Fibroblast of skin of left biceps (primary cell): ENCODE measurements at places on chromosomes 4 and X.

- no peak for DNase-seq
These were observed 2.2 kb downstream of the TREX2 start for GRCh38 chrX:153443476-153444332.

DNA sequence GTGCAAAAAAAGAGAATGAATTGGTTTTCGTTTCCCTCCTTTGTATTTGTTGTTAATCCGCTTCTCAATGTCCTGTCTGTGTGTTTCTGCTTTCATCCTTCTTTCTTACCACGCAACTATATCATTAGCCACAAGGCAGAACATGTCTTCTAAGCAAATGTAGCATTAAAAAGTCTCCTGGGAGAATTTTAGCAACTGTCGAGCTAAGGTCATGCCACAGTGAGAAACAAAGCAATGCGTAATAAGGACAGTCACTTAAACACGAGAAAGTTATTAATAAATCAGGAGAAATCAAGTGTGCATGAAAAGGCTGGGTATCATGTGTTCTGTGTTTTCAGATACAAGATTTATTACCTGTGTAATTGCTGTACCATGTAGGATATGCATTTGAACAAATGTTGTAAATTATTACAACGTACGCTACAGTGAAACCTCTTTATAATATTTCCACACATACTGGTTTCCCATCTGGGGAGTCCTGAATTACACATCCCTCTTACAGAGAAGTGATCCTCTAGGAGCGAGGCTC lies 890.8 kb downstream of the TRIML1 start:
- no peak for DNase-seq

DNA sequence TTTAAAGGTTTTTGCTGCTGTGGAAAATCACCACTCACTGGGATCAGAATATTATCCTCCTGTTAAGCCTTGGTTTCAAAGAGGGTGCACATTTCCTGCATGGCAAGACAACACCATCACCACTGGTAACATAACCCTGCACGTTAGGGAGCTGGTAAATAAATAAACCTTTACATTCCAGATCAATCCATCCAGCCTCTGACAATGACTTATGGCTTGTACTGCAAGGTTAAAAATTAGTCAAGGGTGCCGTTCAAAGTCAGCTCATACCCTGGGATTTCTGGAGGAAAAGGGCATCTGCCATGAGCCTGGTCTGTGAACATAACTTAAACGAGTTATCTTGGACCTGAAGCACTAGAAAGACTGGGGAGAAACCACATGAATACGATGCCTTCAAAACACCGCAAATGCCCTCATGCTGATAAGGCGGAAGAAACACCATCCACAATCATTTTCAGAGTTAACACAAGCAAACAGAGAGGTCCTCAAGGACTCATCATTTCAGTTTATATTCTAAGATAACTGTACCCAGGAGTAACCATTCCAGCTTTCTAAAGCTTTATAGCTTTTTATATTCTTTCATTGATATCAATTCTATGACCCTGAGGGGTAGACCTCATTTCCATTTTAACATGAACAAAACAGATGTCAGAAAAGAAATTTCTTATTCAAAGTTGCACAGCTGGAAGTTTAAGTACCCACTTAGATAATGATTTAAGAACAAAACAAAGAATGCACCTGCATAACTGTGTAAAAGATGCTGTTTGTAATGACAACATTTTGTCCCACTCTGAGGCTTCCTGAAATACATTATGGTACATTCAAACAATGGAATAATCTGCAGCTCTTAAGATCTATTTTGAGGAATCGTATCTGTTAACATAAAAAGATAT lies 103.1 kb downstream of the NPNT start:
- DNase-seq, result no peak

DNA sequence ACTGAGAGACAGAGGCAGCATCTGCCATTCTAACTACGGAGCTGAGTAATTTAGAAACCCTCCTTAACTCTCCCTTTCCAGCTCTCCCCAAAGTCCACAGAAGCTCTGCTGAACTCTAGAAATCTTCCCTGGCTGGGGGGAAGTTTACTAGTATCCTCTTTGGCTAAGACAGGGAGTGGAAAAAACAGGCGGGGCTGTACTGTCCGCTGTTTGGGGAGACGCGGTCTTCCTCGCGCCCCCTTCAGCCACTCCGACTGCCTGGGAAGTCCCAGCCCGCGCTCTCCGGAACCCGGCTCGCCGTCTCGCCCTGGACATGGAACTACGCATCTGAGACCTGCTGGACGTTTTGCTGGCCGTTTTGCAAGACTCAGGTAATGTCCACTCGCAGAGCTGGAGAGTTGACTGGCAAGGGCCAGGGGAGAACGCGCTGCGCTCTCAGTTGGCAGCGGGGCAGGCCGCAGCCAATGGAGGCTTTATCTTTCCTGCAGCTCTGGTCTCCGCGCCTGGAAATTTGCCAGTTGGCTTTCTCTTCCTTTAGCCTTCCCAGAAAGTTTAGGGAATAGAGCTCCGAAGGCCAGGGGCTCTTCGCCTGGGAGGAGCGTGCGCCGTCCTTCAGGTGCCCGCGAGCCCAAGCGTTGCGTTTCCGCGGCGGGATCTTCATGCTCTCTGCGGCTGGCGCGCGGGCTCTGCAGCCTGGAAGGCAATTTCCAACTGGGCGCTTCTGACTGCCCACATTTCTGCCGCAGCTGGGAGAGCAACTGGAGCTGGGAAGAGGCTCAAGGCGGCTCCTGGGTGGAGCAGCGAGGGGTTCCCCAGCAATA lies 892 bp downstream of the IL1RAPL2 start:
- no peak for DNase-seq

DNA sequence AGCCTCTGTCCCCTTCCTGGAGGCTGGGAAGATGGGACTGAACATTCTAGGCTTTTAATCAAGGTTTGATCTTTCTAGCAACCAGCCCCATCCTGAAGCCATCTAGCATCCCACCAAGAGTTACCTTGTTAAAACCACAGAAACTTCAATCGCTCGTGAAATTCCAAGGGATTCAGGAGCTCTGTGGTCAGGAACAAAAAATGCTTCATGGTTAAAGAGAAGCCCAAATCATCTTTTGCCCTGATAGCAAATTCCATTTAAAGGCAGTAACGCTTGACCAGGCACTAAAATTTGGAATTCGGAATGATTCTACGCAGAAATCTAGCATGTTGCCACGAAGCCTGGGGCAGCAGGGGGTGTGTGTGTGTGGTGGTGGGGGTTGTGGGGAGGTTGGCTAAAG lies 47.8 kb downstream of the CASP6 start:
- DNase-seq, result no peak

GRCh38 chr4:112550728-112551127 lies 34.7 kb upstream of the NEUROG2 start:
- peak; percentile 9 for DNase-seq

DNA sequence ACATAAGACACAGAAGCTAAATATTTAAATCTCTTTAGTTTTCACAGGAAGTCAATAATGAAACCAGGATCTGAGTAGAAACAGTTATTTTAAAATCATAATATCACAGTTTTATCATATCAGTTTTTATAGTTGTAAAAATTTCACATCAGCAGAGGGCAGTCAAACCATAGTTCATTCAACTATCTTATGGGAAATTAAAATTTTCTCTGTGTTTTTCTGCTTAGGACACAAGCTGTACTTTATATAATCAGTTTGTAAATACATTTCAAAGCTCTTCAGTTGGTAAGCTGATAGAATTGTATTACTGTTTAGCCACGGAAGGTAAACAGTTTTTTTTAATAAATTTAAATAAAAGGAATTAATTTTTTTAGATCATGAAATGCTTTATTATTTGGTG lies 204.8 kb upstream of the NUDT6 start:
- DNase-seq, result no peak

- DNase-seq, result no peak
These were observed 239.0 kb upstream of the HTR2C start for GRCh38 chrX:114344756-114345349.

DNA sequence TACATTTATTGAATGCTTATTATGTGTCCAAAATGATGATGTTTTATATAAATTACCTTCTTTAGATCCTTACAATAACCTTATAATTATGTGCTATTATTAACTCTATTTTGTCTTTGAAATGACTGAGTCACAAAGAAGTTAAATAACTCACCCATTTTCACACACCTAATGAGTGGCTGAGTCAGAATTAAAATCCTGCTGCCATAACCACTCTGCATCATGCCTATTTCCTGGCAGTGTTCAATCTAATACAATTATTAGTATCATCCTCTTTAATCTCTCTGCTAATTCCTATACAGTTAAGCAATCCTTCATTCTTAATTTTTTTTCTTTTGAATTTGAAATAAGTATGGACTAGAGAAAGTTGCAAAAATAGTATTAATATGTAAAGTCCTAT lies 342.9 kb downstream of the CFAP299 start:
- DNase-seq, result no peak

GRCh38 chr4:54843946-54844345 lies 186.2 kb downstream of the KIT start:
- DNase-seq, result no peak

GRCh38 chr4:133143775-133144430 lies 5.2 kb upstream of the PCDH10 start:
- no peak for DNase-seq

GRCh38 chr4:145487631-145488030 lies 6.0 kb downstream of the SMAD1 start:
- DNase-seq, result no peak

GRCh38 chrX:152907084-152907651 lies 9.3 kb downstream of the ZNF185 start:
- DNase-seq, result no peak

DNA sequence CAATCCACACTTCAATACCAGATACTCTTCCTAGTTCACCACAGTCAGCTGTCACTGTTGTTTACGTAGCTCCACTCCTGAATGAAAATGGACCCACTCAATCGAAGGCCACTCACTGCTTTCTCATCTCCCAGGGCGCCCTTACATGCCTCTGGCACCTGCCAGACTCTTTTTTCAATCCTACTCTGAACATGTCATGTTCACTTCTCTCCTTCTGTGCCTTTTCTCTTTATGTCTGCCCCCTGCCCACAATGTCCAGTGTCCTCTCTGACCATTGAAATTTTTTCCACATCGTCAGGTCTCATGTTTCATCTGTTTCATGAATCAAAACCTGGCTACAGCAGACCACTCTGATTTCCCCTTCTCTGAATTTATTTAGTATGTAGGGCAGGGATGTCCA lies 1.3 kb upstream of the MGAT4D start:
- no peak for DNase-seq

GRCh38 chrX:25976683-25977310 lies 161.3 kb upstream of the MAGEB18 start:
- DNase-seq, result no peak

DNA sequence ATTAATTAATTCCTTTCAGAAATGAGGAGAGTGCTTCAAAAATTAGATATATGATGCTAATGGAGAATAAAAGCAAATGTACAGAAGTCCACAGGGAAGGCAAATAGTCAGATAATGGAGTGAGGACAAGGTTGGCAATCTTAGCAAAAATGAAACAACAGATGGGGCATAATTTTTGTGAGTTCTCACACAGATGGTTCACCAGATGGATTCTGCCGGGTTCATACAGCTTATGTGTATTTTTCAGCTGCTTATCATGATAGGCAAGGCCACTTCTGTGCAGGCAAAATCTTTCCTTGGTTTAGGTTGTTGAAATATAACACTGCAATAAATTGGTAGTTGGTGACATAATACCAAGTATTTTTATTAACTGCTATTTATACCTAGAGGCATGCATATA lies 1539.0 kb upstream of the IGFBP7 start:
- no peak for DNase-seq

GRCh38 chrX:13000301-13000811 lies 25.4 kb downstream of the TMSB4X start:
- no peak for DNase-seq

DNA sequence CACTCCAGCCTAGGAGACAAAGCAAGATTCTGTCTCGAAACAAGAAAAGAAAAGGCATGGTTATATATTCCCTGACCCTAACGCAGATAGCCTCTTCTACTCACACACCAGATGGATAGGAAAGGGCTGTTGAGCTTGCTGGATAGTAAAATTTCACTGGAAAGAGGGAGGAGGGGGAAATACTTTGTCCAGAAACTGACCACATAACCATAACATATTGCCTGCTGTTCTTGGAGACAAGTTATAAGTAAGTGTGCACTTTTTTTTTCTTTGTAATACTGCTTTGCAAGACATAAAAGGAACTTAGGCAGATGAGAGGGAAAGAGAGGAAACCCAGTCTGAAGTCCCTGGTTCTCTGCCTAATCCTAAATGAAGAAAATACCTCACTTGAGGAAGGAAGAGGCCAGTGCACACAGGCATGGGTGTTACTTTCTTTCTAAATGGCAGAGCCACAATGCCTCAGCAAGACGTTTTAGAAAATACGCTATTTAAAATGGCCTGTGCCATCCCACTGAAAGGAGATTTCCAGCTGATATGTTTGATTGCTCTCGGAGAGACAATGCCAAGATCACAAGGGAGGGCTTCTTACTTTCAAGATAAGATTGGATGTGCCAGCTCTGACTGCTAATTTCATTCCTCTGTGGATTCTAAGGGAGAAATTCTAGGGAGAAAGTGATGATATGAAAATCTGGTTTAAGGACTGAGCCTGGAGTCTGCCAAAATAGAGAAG lies 140.6 kb downstream of the DCTD start:
- DNase-seq, result no peak

GRCh38 chr4:142925161-142925560 lies 79.1 kb upstream of the INPP4B start:
- no peak for DNase-seq

DNA sequence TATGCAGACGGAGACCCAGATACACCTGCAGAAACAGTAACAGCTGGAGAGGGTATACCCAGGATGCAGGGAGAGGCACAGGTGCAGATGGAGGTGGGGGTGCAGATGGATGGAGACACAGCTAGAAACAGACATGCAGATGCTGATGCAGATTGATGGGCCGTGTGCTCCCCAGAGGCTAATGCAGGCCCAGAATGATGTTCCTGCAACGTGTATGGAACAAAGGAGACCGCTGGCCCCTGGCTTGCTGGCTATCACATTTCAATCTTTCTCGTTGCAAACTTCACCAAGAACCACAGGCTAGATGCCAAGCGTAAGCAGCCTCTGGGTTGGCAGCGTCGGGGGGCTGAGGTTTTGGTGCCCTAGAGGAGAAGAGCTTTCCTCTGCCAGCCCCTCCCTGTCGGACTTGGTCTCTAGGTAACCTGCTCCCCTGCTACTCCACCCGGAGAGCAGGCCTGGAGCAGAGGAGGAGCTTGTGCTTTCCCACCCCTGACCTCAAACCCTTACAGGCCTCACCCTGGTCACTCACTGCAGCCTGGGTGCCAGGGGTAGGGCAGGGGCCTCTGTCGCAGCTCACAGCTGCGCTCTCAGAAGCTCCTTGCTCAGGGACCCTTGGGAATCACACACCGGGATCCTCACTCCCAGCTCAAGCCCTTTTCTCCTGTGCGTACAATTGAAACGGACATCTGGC lies 69.0 kb upstream of the PSAPL1 start:
- no peak for DNase-seq

GRCh38 chr4:65456579-65456978 lies 213.7 kb downstream of the EPHA5 start:
- DNase-seq, result no peak
